ENCODE measurements at places on chromosomes 5 and 9.

DNA sequence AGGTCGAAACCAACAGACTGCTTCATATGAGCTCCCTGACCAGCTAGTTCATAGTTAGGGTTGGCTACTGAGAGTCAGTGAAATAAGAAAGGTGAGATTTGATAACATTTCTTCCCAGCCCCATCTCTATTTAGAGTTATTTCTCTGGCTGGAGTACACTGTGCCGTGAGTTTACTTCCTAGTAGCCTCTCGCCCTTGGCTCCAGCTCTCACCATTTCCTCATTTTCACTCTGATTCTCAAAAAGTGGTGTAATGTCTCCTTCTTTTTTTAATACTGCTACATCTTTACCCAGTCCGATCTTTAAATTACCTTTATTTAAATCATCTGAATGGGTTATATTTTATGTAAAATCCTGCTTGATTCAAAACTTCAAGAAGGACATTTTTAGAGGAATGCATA is 100.4 kb upstream of the FAM174A start:
- DNase-seq = no peak

GRCh38 chr5:40554813-40555212 is 124.9 kb upstream of the PTGER4 start:
- DNase-seq = no peak

GRCh38 chr9:133874060-133874657 is 118.0 kb downstream of the VAV2 start:
- peak; percentile 93 for DNase-seq

DNA sequence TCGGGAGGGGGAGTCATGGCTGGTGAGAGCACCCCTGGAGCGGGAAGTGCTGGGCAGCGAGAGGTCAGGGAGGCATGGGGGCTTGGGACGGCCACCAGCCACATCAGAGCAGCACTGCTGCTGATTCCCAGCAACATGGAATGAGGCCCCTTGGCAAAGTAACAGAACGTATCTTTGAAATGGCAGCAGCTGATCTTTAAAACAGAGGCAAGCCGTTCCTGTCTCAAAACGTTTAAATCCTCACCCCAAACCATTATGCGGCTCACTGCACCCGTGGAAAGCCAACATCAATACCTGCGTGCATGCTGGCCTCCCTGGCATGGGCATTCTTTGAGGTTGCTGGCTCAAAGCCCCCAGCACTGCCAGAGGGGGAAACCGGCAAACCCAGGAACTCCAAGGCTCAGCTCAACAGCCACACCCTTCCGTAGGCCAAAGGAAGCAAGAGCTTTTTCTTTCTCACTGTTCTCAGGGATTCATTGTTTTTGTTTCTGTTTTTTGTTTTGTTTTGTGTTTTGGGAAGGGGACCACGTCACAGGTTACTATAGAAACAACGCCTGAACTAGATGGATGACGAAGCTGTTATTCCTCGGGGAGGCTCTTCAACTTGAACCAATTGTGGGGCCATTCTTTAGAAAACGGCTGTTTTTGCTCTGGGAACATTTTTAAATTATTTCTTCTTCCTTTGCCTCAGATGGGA is 28.1 kb upstream of the OBP2B start:
- DNase-seq = peak; percentile 70

GRCh38 chr5:7251132-7251531 is 144.8 kb upstream of the ADCY2 start:
- DNase-seq = no peak

- DNase-seq = no peak
These were observed 4.4 kb upstream of the ST6GALNAC6 start for GRCh38 chr9:127903557-127904475.

DNA sequence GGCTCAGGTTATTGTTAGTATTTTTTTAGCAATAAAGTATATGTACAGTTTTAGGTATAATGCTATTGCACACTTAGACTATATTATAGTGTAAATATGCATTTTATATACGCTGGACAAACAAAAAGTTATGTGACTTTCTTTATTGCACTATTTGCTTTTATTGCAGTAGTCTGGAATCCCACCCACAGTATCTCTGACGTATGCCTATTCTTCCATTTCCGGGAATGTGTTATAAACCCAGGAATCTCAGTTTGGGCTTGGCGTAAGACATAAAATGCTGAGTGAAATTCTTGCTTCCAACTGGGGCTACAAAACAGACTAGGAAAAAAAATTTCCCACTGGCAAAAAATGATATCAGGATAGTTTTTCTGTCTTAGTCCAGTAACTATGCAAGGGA is 119.1 kb downstream of the HTR1A start:
- no peak for DNase-seq

DNA sequence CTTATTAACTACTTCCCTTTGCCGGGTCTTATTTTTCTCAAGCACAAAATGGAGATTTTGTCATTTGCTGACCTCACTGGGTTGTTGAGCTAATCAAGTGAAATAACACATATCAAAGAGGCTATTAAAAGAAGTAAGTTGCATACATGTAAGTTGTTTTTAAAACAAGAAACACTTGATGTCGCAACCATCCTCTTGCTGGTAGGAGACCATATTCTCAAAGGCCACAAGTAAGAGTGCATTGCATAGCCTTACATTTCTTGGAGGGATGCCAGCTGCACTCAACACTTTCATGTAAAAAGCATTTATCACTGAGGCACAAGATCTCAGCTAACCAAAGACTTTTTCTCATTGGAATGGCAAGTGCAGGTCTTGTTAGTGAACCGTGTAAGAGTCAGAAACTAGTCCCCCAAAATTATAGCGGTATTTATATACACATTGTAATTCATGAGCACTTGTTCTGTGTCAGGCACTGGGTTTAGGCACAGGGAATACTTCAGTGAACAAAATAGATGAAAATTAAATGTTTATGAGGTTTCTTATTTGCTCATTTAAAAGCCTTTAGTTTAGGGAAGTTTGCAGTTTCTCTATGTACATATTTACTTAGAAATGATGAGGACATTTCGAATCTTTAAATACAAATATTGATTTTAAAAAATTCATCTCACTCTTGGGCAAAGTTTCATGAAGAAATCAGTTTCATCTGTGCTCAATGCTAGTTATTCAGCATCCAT is 72.0 kb downstream of the ZFAND5 start:
- peak; percentile 51 for DNase-seq

DNA sequence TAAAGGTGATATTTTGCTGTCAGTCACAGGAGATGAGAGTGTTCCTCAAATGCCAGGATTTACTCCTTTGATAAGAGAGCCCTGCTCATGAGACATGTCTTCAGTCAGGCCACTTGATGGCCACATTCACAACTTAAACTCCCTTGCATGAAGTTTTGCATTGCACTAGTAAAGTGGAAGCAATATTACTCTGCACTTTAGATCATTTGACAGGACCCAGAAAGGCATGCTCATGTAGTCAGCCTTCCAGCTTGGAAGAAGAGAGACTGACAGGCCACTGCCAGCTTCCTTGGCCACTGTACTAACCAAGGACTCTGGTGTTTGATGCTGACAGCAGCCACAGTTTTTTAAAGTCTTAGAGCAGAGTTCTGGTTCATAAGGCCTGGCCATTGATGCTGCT is 42.6 kb downstream of the NPR3 start:
- DNase-seq = no peak

- DNase-seq = no peak
These were observed 30.6 kb upstream of the IL6ST start for GRCh38 chr5:56025151-56025885.

GRCh38 chr9:93467062-93467416 is 13.7 kb upstream of the FAM120AOS start:
- peak; percentile 7 for DNase-seq

DNA sequence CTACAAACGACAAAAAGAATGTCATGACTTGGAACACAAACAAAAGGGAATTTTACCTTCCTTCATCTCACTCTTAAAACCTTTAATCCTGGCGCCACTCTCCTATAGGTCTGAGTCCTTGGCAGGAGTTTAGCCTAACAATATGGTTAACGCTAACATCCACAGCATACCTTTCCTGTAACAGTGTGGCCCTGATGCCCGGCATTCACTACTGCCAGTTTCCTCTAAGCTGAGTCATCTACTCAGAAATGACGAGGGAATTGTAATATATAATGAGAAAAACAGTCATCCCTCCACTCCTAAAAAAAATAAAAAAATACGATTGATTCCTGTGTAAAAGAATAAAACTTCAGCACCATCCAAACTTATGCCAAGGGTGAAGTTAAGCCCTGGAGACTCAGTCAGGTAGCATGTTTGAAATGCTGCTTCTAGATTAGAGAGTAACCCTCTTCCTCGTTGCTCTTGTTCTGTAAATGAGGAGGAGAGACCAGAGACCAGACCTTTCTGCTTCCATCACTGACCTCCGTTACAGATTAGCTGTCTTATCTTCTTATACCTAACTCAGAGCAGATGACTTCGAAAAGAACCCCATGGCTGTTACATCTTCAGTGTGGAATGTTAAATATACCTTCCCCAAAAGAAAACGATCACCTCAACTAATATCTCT is 37.4 kb downstream of the CCDC125 start:
- peak; percentile 84 for DNase-seq

GRCh38 chr9:134458207-134459108 is 132.2 kb downstream of the RXRA start:
- peak; percentile 46 for DNase-seq

DNA sequence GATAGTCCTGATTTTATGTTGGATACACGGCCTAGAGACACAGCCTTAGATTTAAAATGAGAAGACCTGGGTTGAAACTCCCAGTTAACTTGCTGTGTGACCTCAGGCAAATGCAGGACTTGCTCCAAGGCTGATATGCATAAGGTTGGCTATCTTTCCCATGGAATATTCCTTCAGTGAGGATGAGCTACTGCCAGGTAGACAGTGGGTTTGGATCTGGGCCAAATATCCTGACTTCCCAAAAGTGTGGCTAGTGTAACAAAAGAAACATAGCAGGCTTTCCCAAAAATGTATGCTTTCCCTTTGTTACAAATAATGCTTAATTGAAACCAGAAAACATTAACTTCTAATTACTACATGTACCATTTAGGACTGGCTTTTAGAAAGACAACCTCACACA is 697 bp upstream of the XPA start:
- no peak for DNase-seq

DNA sequence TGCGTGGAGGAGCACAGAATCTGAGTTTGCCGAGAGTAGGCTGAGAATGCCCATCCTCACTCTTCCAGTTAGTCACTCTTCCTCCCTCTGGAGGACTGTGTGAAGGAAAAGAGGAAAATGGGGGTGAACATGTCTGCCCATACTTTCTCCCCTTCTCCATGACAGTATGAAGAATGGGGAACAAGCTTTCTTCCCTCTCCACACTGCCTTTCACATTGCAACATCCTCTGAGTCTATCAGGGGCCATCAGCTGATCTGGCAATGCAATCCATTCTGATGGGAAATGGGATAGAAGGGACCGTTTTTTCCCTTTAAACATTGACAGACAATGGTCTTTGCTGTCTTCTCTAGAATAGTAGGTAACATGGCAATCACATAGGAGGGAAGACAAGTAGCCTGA is 56.8 kb downstream of the UGCG start:
- DNase-seq = no peak

GRCh38 chr5:147674411-147674810 is 108.1 kb downstream of the JAKMIP2 start:
- no peak for DNase-seq

DNA sequence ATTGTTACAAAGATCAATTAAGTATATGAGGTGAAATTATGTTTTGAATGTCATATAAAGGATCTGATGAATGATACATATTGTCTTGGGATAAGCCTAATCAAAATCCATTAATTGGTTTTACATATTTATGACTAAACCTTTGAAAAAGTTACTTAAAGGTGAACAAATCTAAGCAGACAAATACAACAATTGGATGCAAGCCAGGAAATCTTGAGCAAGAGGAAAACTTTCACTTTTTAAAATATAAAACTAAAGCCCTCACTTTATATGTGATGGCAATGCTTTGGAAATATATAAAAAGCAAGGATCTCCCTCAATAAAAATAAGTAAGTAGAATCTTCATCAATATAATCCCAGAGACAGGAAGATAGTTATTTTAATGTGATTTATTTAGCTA is 80.1 kb downstream of the EDIL3 start:
- no peak for DNase-seq

DNA sequence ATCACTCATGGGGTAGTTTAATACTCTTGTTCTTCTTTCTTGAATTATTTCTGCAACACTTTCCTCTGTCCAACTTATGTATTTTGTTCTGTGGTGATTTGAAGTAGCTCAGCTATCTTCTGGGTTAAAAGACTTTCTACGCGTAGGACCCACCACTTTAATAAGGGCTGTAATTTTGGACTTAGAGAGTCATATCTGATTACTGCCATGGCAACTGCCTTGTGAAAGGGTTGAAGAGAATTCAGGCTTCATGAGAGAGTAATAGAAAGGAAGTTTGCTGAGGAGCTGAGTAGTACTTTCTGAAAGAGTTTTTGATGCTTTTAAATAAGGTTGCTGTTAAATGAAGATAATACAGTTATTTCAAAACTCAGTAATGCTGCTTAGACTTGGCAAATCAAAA is 89.5 kb downstream of the TLE4 start:
- no peak for DNase-seq

DNA sequence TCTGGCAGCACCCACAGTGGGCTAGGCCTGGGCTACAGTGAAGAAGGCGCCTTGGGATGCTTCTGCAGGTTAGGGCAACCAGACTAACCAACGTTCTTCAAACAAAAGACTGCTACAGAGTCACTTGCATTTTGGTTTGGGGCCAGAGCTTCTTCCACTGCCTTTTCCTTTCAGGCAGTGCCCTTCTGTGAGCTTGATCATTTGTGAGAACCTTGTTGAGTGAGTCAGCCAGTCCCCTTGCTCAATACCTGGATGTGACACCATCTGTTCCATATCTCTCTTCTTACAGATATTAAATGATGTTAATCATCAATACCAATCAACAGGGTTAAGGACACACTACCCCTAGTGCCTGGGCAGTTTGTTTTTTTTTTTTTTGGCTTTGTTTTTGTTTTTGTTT is 46.5 kb upstream of the VDAC1 start:
- DNase-seq = no peak

DNA sequence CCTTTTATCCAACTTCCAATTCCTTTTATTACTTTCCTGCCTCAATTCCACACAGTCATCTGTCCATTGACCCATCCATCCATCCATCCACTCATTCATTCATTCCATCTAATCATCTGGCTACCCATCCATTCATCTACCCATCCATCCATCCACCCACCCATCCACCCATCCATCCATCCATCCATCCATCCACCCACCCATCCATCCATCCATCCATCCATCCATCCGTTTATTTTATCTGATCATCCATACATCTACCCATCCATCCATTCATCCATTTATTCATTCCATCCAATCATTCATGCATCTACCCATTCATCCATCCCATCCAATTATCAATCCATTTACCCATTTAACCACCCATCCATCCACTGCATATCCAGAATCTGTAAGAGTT is 11.6 kb downstream of the PAEP start:
- DNase-seq = no peak

GRCh38 chr9:110874963-110875674 is 163.2 kb downstream of the LPAR1 start:
- DNase-seq = no peak

- DNase-seq = no peak
These were observed 93.6 kb downstream of the CDK5RAP2 start for GRCh38 chr9:120486347-120486746.

GRCh38 chr9:20331095-20331685 is 291.1 kb downstream of the MLLT3 start:
- DNase-seq = no peak

All from astrocyte of the hippocampus (primary cell).